ENCODE measurements at places on chromosomes 11 and 22. TPM values are rescaled to one million over a fixed set of nuclear protein-coding genes. Genes with fewer than 3 reads are reported as not detected.

DNA sequence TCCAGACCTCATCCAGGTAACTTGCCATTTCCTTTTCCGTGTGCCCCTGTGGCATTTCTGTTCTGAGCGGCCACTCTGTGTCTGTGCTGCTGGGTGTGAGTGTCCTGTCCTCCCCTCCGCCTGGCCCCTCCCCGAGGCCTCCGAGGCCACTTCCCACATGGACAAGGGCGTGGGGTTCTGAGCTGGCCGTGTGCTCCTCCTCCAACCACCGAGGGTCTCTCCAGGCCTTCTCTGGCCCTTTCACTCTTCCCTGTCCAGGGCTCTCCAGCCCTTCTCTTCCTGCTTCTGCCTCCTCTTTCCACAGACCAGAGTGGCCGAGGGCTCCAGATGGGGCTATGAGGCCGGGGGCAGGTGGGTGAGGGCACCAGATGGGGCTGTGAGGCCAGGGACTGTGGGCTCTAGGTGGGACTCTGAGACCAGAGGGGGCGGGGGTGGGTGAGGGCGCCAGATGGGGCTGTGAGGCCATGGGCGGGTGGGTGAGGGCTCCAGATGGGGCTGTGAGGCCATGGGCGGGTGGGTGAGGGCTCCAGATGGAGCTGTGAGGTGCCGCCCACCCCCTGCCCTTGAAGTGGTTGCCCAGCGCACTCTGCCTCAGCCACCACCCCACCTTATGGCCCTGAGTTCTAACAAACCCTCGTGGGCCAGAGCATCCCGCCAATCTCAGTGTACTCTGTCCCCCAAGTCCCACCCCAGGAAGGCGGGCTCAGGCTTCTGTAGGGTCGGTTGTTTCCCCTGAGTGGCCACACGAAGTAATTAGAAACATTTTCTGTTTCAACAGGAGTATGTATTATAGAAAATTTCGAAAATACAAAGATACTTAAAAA lies 24.1 kb downstream of the PTDSS2 start:
- DNase-seq: no peak

DNA sequence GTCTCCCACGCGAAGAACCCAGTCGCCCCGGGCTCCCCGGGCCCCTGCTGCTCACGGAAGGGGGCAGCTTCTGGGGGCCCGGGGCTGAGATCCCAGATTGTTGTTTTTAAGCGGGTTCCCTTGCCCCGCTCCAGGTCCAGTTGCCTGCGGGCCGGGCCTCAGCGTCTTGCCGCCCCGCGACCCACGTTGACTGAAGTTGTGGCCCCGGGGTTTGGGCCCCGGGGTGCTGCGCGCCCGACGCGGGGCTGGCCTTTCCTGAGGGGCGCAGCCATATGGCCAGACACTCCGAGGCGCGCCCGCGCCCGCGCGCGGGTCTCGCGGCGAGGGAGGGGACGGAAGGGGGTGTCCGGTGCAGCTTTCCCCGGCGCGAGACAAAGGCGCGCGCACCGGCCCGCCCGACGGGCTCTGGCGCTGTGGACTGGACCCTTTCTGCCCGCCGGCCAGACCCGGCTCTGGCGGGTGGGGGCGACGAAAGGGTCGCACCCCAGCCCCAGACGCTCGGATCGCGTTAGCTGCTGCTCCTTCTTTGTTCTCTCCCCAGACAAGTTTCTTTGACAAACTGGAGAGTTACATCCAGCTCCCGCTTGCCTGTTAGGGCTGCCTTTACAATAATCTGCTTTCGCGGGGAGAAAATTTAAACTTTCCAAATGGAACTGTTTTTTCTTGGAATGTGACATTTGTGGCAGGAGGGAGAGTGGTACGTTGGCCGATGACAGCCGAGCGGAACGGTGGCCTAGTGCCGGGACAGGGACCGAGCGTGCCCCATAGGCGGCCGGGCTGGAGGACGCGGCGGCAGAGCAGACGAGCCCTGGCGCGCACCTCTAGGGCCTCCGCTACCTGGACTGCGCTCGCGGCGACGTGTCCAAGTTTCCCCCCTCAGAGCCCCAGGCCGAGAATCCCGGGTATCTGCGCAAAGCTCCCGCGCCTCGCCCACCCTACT lies 716 bp downstream of the AMOTL1 start:
- no peak for DNase-seq

DNA sequence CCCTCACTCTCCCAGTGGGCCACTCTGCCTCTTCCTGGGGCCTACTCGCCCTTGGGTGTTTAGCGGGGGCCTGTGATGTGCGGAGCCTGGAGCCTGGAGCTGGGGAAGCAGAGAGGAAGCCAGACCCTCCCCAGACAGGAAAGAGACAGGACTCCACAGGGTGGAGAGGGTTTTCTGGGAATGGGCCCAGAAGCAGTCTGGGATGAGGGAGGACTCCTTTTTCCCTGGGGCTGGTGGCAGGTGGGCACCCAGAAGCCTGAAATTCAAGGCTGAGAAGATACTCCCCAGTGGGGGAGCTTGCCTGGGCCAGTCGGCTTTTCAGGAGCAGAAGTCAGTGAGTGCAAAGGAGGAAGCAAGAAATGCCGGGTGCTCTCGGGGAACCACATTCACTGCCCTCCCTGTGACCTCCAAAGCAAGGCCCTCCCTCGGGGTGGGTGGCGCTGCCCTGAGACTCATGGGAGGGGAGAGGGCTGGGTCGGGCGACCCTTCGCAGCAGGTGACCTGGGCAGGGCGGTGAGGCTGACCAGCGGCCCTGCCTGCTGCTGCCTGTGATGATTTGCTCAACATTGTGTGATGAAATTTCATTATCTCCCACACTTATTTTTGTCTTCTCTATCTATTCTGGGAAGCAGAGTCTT lies 1377.4 kb downstream of the BRD1 start:
- no peak for DNase-seq

Gene NAT10
- 49.2 TPM for polyA plus RNA-seq

GRCh38 chr22:28237783-28238182 lies 318.7 kb upstream of the PITPNB start:
- DNase-seq: no peak

- peak; percentile 37 for DNase-seq
Measured at GRCh38 chr11:2306877-2307500, 5.2 kb downstream of the TSPAN32 start.

- DNase-seq: no peak
Measured at GRCh38 chr22:20423906-20424551, 13.6 kb downstream of the SCARF2 start.

Gene NPTXR
- polyA plus RNA-seq: 4.3 TPM

Gene SCUBE2
- 6.6 TPM for polyA plus RNA-seq

Gene UPK3A
- polyA plus RNA-seq: 0.22 TPM

DNA sequence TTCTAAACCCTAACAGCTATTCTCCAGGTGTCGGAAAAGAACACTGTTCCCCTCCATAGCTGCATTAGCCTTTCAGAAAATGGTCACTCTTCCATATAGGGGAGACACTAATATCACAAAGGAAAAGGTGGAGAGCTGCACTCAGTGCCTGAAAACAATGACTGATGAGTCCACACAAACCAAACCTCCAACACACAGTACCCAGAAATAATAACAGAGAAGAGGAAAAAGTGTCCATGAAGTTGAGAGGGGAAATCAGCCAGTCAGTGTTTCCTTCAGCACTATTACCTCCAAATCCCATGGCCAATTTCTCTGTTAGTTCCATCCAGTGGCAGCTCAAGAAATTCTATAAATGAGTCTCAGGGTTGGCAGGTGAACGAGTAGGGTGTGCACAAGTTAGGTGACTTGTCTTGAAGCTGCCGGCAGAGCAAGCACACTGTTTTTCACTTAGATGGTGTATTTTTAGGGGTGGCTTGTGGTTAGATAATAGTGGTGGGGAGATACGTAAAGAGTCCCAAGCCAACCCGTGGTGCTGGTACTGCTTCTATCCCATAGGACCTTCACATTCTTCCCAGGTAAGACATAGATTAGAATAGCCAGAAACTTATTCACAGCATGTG lies 84.5 kb upstream of the CHRM4 start:
- no peak for DNase-seq

DNA sequence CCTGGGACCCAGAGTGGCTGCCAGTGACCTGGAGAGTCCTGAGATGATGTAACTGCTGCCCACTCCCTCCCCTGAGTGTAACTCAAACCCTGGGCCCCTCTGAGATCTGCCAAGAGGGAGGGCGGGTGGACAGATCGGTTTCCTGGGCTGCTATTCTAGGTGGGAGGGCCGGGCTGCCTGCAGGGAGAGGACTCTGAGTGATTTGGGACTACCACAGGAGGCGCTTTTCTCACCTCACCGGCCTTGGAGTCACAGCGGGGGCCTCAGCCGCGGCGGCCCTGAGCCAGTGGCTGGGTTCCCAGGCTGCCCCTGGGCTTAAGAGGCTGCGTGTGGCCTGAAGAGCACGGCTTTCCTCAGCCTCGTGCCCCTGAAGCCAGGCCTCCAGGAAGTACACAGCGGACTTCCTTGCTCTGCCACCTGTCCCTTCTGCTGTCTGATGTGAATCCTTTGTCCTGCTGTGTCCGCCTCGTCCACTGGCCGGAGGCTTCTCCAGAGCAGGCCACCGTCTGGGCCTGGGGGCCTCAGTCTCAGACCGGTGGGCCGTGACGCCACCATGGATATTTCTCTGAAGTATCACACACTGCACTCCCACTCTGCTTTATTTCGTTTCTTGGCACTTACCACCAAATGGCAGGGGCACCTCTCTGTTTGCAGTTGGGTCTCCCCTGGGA lies 11.5 kb downstream of the RELT start:
- DNase-seq: no peak

DNA sequence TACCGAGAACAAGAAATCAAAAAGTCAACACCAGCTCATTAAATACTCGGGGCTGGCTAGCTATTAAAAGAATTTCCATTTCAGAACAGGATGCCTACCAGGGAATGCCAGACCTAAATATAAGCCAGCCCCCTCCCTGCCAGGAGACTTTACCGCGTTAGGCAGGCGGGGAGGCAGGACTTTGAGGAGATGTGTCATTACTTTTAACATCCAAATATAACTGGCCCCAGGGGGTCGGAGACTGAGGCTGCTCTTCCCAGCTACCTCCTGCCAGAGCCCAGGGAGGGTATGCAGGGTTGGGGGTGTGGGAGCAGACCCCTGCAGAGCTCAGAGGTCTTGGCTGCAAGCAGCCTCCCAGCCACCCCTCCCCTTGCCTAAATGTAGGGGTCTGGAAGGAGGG lies 183.5 kb downstream of the DSCAML1 start:
- no peak for DNase-seq

DNA sequence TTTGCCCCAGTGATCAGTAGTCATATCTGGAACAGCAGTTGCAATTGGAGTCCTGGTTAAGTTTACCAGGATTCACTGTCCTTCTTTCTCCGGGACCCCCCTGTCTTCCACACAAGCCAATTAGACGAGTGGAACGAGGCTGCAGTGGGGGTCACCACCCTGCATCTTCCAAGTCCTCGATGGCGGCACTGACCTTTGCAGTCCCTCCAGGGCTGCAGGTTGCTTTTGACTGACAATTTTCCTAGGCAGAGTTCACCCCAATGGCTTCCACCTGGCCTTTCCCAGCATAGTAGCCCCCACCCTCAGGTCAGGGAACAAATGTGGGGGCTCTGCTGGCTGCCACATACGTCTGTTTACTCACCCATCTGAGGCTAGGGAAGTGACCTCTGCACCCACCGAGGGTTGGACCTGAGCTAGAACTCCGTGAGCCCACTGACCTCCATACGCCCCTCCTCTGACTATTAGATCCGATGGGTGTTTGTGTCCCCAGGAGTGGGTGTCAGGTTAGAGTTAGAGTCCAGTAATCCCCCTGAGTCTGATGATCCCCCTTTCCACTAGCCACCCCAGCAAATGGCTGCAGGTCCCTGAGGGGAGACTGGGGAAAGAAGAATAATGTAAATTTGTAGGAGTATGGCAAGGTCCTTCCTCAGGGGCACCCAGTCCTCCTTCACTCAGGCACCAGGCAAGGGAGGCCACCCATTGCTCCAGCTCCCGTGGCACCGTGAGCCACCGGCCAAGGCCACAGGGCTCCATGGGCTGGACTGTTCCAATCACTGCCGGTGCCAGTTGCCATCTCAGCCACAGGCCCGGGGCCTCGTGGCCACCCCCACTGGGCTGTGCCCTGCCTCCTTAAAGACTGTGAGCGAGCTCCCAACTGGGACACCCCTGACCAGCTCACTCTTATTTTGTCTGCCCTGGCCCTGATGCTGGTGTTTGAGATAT lies 5.5 kb downstream of the C11orf21 start:
- no peak for DNase-seq

DNA sequence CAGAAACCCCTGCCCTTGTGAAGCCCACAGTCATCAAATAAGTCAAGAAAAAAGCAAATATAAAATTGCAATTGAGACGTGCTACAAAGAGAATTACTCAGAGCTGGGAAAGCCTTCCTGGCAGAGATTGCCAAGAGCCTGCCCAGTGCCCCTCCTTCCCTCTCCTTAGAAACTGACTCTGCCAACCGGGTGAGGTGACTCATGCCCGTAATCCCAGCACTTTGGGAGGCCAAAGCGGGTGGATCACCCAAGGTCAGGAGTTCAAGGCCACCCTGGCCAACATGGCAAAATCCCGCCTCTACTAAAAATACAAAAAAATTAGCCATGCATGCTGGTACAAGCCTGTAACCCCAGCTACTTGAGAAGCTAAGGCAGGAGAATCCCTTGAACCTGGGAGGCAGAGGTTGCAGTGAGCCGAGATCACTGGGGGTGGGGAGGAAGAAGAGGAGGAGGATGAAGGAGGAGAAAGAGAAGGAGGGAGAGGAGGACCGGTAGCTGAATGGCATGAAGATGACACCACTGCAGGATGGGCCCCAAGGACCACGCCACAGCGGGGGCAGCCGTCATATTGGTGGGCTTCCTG lies 76.1 kb upstream of the RTL6 start:
- no peak for DNase-seq

DNA sequence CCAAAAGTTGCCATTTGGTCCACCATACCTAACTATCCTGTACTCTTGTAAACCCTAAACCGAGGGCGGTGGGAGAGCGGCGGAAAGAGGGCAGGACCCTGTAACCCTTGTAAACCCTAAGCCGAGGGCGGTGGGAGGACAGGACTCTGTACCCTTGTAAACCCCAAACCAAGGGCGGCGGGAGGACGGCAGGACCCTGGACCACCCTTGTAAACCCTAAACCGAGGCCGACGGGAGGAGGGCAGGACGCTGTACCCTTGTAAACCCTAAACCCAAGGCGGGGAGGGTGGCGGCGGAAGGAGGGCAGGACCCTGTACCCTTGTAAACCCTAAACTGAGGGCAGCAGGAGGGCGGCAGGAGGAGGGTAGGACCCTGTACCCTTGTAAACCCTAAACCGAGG lies 12.5 kb upstream of the OR52I2 start:
- DNase-seq: no peak

- peak; percentile 8 for DNase-seq
Measured at GRCh38 chr11:11391796-11392463, 38.9 kb upstream of the CSNK2A3 start.

Gene OR6T1
- polyA plus RNA-seq: not detected

- peak; percentile 29 for DNase-seq
Measured at GRCh38 chr22:49768951-49769690, 58.6 kb downstream of the BRD1 start.

- DNase-seq: peak; percentile 20
Measured at GRCh38 chr11:123111465-123111864, 49.5 kb upstream of the HSPA8 start.

DNA sequence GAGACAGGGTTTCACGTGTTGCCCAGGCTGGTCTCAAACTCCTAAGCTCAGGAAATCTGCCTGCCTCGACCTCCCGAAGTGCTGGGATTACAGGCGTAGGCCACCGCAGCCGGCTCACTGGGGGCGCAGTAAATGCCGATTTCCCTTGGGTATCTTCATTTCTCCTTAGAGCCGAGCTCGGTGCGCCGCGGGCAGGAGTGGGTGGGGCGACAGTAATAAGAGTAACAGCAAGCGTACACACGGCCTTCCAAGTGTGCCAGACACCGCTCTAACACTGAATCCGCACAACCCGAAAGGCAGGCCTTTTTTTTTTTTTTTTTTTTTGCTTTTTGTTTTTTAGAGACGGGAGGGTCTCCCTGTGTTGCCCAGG lies 500 bp upstream of the ADSL start:
- DNase-seq: no peak

Gene DCDC1
- 0.97 TPM for polyA plus RNA-seq

Gene IGSF9B
- polyA plus RNA-seq: 10.2 TPM

Gene MS4A4E
- 1.4 TPM for polyA plus RNA-seq

Gene DERL3
- polyA plus RNA-seq: 5.1 TPM

Gene OR51B5
- polyA plus RNA-seq: 0.42 TPM
